ENCODE measurements at places on chromosomes 6 and 20.

- DNase-seq, result no peak
These were observed 158.5 kb downstream of the PHACTR1 start for GRCh38 chr6:12875051-12875450.

GRCh38 chr6:63066055-63066704 is 145.1 kb upstream of the FKBP1C start:
- no peak for DNase-seq

GRCh38 chr6:168667428-168667805 is 226.4 kb downstream of the SMOC2 start:
- no peak for DNase-seq

GRCh38 chr20:50136822-50137599 is 16.5 kb downstream of the PEDS1 start:
- no peak for DNase-seq

DNA sequence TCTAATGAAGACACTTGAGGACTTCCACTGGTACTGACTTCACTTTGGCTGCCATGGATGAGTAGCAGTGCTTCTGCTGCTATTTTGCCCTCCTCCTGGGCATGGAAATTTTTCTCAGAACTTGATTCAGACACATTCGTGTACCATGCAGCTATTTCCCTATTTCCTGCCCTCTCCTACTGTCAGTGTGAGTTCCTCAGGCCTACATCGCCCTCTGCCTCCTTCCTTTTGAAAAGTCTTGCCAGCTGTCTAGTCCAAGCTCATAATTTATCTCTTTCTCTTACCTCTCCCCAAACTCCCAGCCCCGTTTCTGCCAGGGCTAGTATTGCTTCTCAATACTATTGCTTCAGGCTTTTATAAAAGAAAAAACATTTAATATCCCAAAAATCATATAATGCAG is 470.2 kb downstream of the ADGRB3 start:
- DNase-seq, result no peak
